HCT116 (cell line): ENCODE measurements at places on chromosomes 2 and 18. TPM values are rescaled to one million over a fixed set of nuclear protein-coding genes. Genes with fewer than 3 reads are reported as not detected.

PROC gene
- total RNA-seq, result not detected

NEURL3 gene
- total RNA-seq, result not detected

DNA sequence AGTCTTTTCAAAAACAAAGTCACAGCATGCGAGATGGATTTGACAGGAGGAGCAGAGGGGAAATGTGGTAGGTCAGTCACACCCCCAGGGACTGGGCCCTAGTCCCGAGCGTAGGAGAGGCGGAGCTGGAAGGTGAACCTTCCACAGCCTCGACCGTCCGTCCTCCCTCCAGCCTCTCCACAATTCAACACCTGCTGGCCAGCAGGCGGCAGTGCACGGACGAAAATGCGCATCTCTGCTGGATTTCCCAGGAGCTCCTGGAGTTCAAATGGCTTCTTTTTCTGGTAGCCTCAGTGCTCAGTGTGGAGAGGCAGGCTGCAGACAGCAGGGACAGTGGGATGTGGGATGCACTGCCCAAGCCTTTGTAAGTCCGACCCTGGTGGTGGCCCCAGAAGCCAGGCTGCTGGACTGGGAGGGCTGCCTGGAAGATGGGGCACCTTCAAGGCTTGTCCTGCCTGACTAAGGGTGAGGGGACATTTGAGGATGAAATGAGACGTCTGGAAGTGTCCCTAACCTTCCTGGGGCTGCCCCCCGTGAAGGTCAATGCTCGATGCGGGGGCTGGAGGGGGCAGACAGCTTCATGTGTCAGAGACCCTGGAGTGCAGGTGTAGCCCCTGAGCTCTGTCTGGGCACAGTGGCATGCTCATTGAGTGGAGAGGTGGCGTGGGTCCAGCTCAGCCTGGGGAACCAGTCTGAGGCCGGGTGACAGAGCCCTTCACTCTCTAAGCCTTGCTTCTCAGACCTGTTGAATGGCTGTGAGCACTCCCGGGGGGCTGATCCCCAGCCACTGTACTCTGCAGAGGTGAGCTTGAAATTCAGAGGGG is 189.5 kb downstream of the TFCP2L1 start:
- DNase-seq, result peak; percentile 72
- no peaks in the 10 kb centered on the region for H3K27me3 ChIP-seq
- H3K36me3 ChIP-seq, result no peaks in the 10 kb centered on the region
- peaks cover 9% of the 10 kb centered on the region for H3K4me1 ChIP-seq
- no peak overlapping the region for H3K4me3 ChIP-seq

DNA sequence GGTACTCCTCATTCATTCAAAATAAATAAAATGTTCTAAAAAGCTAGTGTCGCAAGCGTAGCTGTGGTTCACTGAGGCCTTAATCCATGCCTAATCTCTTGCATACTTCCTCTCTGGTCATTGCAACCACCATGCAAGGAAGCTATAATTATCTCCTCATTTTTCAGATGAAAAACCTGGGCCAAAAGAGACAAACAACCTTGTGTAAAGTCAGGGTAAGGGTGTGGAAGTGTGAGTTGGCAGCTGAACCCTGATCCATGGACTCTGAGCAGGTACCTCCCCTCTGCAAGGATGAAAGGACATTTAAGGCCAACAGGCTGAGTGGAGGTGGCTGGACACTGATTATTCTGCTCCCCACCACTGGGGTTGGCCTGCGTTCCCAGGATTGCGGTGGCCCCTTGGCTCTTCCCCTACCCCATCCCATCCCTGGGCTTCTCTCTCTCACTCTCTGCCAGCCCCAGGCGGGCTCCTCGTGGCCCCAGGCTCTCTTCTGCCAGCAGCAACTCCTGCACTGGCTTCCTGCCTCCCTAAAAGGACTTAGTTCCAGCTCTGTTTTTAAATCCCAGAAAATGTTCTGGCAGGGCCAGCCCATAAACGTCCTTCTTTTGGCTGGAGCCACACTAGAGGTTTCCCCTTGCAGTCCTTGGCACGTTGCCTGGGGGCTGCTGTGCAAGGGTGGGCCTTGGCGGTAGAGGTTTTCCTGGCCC is 72.0 kb upstream of the AFF3 start:
- H3K27ac ChIP-seq, result no peak overlapping the region
- H3K4me3 ChIP-seq, result no peak overlapping the region
- no peaks in the 10 kb centered on the region for H3K36me3 ChIP-seq
- peaks cover 8% of the 10 kb centered on the region; the same call in 1 of the 2 replicates for H3K27me3 ChIP-seq
- H3K4me1 ChIP-seq, result no peaks in the 10 kb centered on the region

DNA sequence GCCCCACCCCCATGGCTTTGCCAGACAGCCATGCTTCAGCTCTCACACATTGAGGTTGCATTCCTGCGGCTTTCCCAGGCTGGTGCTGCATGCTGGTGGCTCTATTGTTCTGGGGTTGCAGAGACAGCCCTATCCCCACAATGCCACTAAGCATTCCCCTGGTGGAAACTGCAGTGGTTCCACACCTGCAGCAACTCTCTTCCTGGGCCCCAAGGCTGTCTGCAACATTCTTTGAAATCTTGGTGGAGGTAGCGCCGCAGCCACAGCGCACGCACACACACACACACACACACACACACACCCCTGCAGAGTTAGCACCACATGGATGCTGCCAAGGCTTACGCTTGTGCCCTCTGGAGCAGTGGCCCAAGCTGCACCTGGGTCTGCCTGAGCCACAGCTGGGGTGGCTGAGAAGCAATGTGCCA is 21.4 kb downstream of the SFXN5 start:
- DNase-seq, result no peak
- H3K27ac ChIP-seq, result no peak overlapping the region
- no peaks in the 10 kb centered on the region for H3K36me3 ChIP-seq
- H3K4me1 ChIP-seq, result no peaks in the 10 kb centered on the region; the same call in 1 of the 2 replicates
- H3K4me3 ChIP-seq, result no peak overlapping the region

DNA sequence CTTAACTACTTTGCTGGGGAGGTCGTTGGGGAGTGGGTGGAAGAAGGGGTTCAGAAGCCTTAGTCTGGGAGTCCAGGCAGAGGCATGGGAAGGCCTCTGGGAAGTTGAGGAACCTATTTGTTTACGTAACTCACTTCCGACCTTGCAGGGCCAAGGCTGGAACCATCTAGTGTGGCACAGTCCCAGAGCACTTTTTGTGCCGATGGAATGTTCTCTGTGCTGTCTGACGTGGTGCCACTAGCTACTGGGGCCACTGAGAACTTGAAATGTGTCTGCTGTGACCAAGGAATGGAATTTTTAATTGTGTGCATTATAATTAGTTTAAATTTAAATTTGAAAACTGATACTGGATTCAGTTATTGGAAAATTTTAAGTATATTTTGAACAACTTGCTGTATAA is 139.7 kb downstream of the FAM161A start:
- DNase-seq, result no peak
- H3K36me3 ChIP-seq, result no peaks in the 10 kb centered on the region
- no peak overlapping the region for H3K4me3 ChIP-seq
- H3K27me3 ChIP-seq, result no peaks in the 10 kb centered on the region
- H3K27ac ChIP-seq, result no peak overlapping the region
- no peaks in the 10 kb centered on the region for H3K4me1 ChIP-seq

NR4A2 gene
- 17.9 TPM for total RNA-seq

DNA sequence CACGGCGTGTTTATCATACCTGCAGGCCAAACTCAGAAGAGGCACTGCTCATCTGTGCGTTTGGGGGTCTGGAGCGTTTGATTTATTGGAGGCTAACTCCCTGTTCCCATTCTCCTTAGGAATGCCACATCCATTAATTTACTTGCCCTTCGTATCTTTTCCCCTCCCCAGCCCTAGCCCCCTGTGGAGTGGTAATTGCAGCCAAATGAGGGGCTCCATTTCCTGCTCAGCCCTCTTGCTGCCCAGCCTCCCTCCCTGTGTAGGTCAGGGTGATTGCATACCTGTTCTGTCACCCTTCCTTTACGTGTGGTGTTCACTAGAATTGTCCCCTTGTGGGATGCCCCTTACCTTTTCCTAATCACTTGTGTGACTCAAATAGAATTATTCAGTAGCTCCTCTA is 120.4 kb downstream of the MAP3K20 start:
- H3K4me3 ChIP-seq, result no peak overlapping the region
- peaks cover 11% of the 10 kb centered on the region for H3K4me1 ChIP-seq
- no peak overlapping the region for H3K27ac ChIP-seq
- H3K36me3 ChIP-seq, result no peaks in the 10 kb centered on the region
- no peak for DNase-seq

TUBB6 gene
- total RNA-seq, result 87.4 TPM

KCNIP3 gene
- 3.1 TPM for total RNA-seq

GRCh38 chr2:119293900-119294299 is 70.3 kb downstream of the STEAP3 start:
- H3K36me3 ChIP-seq, result no peaks in the 10 kb centered on the region
- H3K27me3 ChIP-seq, result no peaks in the 10 kb centered on the region
- H3K4me1 ChIP-seq, result no peaks in the 10 kb centered on the region
- H3K27ac ChIP-seq, result no peak overlapping the region

GRCh38 chr2:101012706-101013181 is 10.7 kb downstream of the RPL31 start:
- no peak overlapping the region for H3K4me3 ChIP-seq
- H3K36me3 ChIP-seq, result peaks cover 22% of the 10 kb centered on the region; the same call in 1 of the 2 replicates
- no peaks in the 10 kb centered on the region for H3K27me3 ChIP-seq
- DNase-seq, result no peak
- H3K4me1 ChIP-seq, result no peaks in the 10 kb centered on the region
- no peak overlapping the region for H3K27ac ChIP-seq

GRCh38 chr2:221025398-221025797 is 546.7 kb downstream of the EPHA4 start:
- no peaks in the 10 kb centered on the region for H3K4me1 ChIP-seq
- H3K4me3 ChIP-seq, result no peak overlapping the region
- H3K36me3 ChIP-seq, result no peaks in the 10 kb centered on the region

- H3K27me3 ChIP-seq, result no peaks in the 10 kb centered on the region
- H3K4me1 ChIP-seq, result no peaks in the 10 kb centered on the region
- no peak for DNase-seq
- H3K4me3 ChIP-seq, result no peak overlapping the region
- no peaks in the 10 kb centered on the region for H3K36me3 ChIP-seq
- H3K27ac ChIP-seq, result no peak overlapping the region
Observed at GRCh38 chr18:41744421-41745030, 210.5 kb upstream of the PIK3C3 start.

CDKL4 gene
- 0.27 TPM for total RNA-seq

- no peaks in the 10 kb centered on the region for H3K27me3 ChIP-seq
- H3K4me3 ChIP-seq, result no peak overlapping the region
Observed at GRCh38 chr2:110783196-110783873, 51.0 kb downstream of the ACOXL start.

DNA sequence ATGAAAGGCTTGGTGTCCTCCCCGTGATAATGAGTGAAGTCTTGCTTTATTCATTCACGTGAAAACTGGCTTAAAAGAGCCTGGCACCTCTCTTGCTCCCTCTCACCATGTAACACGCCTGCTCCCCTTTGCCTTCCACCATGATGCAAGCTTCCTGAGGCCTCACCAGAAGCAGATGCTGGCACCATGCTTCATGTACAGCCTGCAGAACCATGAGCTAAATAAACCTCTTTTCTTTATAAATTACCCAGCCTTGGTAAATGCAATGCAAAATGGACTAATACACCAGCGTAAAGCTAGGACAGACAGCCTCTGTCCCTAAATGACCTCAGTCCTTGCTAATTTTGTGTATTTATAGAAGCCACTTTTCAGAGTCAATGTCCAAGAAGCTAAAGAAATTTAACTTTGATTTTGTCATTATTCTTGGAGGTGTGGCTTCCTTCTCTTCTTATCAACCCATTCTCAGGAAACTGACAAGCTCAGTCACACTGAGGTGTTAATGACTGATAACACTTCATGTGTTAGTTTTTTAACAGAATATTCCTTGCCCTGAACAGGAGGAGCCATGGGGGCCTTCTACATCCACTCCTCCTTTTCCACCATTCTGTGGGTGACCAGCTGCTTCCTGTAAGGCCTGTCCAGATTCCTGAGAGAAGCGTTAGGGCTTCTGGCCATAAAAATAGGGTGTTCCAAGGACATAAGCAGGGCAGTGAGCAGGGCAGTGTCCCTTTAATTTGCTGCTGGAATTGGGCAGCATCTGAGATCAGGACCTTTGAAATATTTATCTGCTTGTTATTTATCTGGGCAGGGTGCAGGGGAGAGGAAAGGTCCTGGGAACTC is 38.0 kb upstream of the EPAS1 start:
- H3K36me3 ChIP-seq, result no peaks in the 10 kb centered on the region
- H3K27me3 ChIP-seq, result no peaks in the 10 kb centered on the region
- H3K4me1 ChIP-seq, result no peaks in the 10 kb centered on the region
- H3K27ac ChIP-seq, result no peak overlapping the region
- H3K4me3 ChIP-seq, result no peak overlapping the region

DNA sequence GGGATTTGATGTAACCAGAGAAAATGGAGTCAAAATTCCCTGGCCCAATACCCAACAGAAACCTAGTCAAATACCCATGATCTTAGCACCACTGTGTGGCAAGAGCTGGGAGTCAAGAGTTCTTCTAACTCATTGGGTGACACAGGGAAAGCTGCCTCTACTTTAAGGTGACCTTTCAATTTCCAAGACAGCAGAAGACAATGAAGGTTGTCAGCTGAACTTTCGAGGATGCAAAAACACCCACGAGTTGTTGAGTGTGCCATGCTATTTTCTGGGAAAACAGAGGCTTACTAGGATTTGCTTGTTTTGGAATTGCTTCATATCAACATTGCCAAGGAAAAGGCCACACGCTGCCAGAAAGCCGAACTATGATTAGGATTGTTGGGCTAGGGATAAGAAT is 61.6 kb upstream of the CYRIA start:
- no peaks in the 10 kb centered on the region for H3K4me1 ChIP-seq
- H3K36me3 ChIP-seq, result no peaks in the 10 kb centered on the region
- no peak for DNase-seq
- no peak overlapping the region for H3K4me3 ChIP-seq

G6PC2 gene
- total RNA-seq, result not detected

RFX8 gene
- not detected for total RNA-seq

CHRNG gene
- not detected for total RNA-seq

GRCh38 chr2:239465017-239466001 is 64.5 kb upstream of the HDAC4 start:
- DNase-seq, result no peak
- peaks cover 11% of the 10 kb centered on the region for H3K4me1 ChIP-seq
- no peak overlapping the region for H3K4me3 ChIP-seq

- H3K4me1 ChIP-seq, result no peaks in the 10 kb centered on the region
- no peaks in the 10 kb centered on the region for H3K27me3 ChIP-seq
- H3K36me3 ChIP-seq, result no peaks in the 10 kb centered on the region
- DNase-seq, result no peak
- no peak overlapping the region for H3K4me3 ChIP-seq
Observed at GRCh38 chr2:25054720-25055119, 12.8 kb downstream of the EFR3B start.

SH3RF3 gene
- total RNA-seq, result not detected

GRCh38 chr2:46179037-46179621 is 118.1 kb upstream of the EPAS1 start:
- no peak overlapping the region for H3K27ac ChIP-seq
- H3K36me3 ChIP-seq, result no peaks in the 10 kb centered on the region
- H3K4me3 ChIP-seq, result no peak overlapping the region
- peaks cover 8% of the 10 kb centered on the region; the same call in 1 of the 2 replicates for H3K4me1 ChIP-seq
- no peaks in the 10 kb centered on the region for H3K27me3 ChIP-seq

DNA sequence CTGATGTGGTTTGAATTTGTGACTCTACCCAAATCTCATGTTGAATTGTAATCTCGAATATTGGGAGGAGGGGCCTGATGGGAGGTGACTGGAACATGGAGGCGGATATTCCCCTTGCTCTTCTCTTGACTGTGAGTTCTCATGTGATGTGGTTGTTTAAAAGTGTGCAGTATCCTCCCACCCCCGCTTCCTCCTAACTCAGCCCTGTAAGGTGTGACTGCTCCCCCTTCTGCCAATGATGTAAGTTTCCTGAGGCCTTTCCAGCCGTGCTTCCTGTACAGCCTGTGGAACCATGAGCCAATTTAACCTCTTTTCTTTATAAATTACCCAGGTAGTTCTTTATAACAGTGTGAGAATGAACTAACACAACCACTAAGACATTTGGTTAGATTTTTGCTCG is 458.4 kb downstream of the THSD7B start:
- H3K4me3 ChIP-seq, result no peak overlapping the region
- H3K27ac ChIP-seq, result no peak overlapping the region
- DNase-seq, result no peak
- no peaks in the 10 kb centered on the region for H3K36me3 ChIP-seq
- H3K4me1 ChIP-seq, result no peaks in the 10 kb centered on the region
- H3K27me3 ChIP-seq, result no peaks in the 10 kb centered on the region
